Esophagus muscularis mucosa (tissue), 4 donors: ENCODE measurements at places on chromosomes 6 and 20. TPM values are rescaled to one million over a fixed set of nuclear protein-coding genes. Genes with fewer than 3 reads are reported as not detected.

GRCh38 chr6:3339811-3340210, 81.1 kb downstream of the PSMG4 start:
- no peak for DNase-seq

Gene WFDC12
- not detected for total RNA-seq

- no peak for DNase-seq
Measured at GRCh38 chr6:69784595-69785377, 12.0 kb downstream of the LMBRD1 start.

DNA sequence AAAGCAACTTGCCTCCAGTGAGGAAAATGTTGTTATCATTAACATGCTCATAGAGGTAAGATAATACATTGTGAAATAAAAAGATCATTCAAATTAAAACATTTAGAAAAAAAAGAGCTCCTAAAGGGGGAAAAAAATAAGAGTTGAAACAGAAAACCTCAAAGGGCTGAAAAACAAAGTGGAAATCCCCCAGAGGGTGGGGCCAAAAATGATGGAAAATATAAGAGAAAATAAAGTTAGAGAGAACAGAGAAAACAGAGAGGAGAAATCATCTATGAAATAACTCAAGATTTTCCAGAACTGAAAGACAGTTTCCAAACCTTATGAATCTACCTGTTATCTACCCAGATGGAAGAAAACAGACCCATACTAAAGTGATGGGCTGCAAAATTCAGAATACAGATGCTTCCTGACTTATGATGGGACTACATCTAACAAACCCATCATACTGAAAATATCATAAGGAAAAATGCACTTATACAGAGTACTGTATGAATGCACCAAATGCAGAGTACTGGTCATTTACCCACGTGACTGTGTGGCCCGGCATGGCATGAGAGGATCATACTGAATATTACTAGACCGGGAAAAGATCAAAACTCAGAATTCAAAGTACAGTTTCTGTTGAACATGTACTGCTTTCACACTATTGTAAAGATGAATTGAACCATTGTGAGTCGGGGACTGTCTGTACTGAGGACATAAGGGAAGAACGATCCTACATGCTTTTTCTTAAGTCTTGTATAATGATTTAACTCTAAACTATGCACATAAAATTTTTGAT, 4.0 kb downstream of the ZBTB24 start:
- no peak for DNase-seq

Gene RHAG
- not detected for total RNA-seq

DNA sequence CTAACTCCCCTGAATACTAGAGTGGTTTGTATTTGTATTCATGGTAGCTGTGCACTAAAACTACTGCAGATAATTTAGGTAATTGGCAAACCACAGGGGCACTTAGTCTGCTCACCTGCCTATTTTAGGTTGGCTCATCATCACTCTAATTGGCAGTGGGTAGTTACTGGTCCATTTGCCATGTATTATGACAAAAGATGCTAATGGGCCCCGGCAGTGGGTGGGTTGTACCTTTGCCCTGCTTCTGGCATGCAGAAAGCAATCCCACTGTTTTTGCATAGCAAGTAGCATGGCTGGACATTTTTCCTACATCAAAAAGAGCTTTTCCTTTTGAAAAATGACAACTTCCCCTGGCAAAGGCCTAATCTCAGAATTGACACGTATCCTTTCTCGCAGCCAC, 741.4 kb upstream of the MAP3K7 start:
- no peak for DNase-seq

DNA sequence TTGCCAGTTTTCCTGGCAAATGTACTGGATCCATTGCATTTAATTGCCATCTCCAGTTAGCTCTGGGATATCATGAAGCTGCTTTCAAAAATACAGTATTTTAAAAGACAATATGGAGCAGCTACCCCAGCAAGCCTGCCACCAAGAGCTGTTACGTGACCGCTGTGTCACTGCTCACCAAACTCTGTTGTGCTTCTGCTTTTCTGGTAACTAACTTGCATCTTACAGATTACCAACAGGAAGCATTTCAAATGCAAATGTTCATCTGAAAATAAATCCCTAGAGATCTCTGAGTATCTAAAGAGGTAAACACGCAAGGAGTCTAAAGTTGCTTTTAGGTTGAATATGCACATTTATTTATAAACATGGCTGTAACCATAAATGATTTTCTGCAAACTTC, 1008.3 kb downstream of the KIF16B start:
- DNase-seq = no peak

Gene SEMG1
- total RNA-seq = not detected

- DNase-seq = no peak
Measured at GRCh38 chr20:13158369-13158768, 62.7 kb upstream of the ISM1 start.

DNA sequence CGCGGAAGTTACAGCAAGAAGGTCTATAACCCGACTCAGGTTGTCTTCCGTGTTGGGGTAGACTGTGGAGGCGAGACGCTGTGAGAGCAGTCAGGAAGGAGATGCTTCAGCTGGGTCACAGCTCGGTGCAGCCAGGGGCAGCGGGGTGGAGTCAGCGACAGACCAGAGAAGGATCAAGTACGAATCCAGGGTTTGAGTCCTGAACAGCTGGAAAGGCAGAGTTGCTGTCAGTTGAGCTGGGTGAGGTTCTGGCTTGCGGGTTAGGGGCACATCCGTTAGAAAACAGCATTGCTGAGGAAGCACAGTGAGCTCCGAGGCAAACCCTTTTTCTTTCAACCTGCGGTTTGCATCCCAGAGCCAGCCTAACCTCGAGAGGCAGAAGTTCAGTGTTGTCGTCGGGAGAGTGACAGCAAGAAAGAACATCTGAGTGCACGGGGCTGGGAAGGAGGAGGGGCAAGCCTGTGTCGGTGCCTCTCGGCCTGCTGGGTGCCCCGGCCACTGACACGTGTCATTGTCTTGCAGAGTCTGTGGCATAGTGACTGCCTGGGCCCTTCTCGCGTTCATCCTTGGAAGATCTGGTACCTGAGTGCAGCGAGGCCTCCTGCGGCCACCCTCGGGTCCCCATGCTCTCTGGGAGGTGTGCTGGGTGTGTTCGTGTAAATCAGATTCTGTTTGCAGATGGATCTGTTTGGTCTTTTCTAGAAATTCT, 20.0 kb downstream of the PNLDC1 start:
- DNase-seq = no peak

- no peak for DNase-seq
Measured at GRCh38 chr6:155351273-155352129, 37.2 kb upstream of the TFB1M start.
